ENCODE measurements at places on chromosomes 2 and 18. TPM values are rescaled to one million over a fixed set of nuclear protein-coding genes. Genes with fewer than 3 reads are reported as not detected.

The NYAP2 gene
- total RNA-seq = 12.6 TPM

The ST8SIA3 gene
- 8.9 TPM for total RNA-seq

The CDKL4 gene
- 3.7 TPM for total RNA-seq

The RETREG2 gene
- total RNA-seq = 64.6 TPM

The COL6A3 gene
- total RNA-seq = 429 TPM
